ENCODE measurements at places on chromosomes 5 and 9. TPM values are rescaled to one million over a fixed set of nuclear protein-coding genes. Genes with fewer than 3 reads are reported as not detected.

FUBP3 gene
- 31.2 TPM for total RNA-seq

GRCh38 chr5:177489119-177489716 is 8.2 kb downstream of the PDLIM7 start:
- DNase-seq: no peak

RAD23B gene
- 50.7 TPM for total RNA-seq

DNA sequence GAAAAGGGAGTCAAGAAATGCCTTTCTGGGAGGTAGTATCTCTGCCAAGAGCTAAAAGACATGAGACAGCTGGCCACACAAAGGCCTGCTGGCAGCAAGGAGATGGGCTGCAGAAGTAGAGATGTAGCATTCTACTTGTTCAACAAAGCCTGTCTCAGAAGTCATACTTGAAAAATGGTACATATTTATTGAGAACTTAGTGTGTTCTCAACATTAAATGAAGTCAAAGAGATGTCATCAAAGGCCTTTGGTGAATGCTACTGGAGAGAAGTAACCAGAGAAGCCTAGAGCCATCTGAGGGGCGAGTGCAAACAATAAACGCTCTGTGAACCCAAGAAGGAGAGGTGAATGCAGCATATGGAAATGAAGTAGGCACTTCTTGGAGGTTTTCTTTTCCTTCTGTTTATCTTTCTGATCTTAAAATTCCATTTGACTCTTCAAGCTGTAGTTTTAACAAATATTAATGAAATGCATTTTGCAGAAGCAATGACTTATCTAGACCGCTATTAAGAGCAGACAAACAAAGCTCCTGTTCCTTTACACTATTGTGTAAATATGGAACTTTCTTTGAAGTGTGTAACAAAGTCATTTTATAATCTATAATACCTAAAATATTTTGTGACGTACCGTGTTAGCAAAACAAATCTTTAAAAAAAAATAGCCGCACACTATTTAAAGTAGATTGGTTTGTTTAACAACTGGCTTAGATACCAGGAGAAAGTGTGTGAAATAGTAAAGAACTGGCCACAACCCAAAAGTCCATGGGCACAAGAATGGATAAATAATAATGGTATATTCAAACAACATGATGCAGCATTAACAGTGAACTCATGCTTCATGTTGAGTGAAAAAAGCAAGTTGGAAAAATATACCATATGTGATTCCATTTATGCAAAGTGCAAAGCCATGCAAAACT is 70.2 kb downstream of the ZNF608 start:
- no peak for DNase-seq

DNA sequence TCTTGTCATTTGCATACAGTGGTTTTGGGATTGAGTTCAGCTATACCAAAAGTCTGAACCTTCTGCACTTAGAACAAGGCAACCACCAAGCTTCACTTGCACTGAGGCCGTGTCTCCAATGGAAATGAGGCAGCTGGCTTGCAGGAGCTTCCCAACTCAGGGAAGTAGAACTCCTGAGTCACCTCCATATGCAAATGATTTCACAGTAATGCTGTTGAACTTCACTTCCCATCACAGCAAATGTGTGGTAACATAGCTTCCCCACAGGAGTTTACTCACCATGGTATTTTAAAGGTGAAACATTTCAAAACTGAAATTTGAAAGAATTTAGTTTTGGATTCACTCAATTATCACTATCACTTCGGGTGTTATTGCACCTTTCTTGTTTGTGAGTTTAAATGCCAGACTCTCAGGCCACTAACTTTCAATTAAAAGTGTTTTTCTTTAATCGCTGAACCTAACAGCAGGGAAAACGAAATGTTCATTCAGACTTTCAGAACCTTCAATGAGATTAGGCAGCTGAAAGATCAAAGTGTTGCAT is 9.0 kb downstream of the CD274 start:
- DNase-seq: no peak

GRCh38 chr9:16729651-16730050 is 140.8 kb downstream of the BNC2 start:
- no peak for DNase-seq

- DNase-seq: no peak
Measured at GRCh38 chr9:123033352-123033751, at the start of gene GPR21. Gene GPR21, plus strand, starts transcription at chr9:123033667. Its CDS starts 900 bp downstream, at chr9:123034567.

DNA sequence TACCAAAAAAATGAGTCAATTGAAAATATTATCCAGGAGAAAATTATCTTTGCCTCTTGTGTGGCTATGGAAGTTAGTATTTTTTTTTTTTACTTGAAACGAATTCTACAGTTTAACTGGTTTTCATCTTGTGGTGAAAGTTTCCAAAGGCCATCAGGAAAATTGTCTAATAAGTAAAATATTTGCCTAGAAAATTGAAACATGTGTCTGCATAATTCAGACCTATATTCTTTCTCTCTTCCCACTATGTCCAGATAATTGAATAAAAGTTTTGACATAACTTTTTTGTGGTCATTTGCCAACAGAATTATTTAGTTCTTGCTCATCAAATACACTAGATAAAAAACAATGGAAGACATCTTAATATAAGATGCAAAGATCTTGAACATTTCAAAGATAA is 321.5 kb upstream of the RPS23 start:
- DNase-seq: no peak

- DNase-seq: no peak
Measured at GRCh38 chr5:176528301-176528700, 8.9 kb downstream of the RNF44 start.

BTNL3 gene
- total RNA-seq: 122 TPM

WDR38 gene
- not detected for total RNA-seq

DNA sequence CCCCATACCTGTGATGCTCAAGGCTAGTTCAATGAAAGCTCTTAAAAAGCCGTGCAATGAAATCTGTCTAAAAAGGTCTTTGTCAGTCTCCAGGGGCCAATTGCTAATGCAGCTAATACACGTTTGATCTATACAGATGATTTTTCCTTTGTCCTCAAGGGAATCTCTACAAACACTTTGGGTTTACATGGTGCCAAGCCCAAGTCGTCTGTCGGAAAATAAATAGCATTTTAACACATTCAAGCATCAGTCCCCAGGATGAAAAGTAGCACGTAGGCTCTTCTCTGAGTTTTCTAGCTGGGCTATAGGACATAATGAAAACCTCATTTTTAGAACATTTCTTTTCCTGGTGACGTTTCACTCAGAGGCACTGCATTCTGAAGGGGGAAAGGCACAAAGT is 477.4 kb upstream of the WWC1 start:
- no peak for DNase-seq

- no peak for DNase-seq
Measured at GRCh38 chr5:149358868-149359495, 1.1 kb downstream of the PCYOX1L start.

- DNase-seq: no peak
Measured at GRCh38 chr9:95721061-95721531, 154.4 kb upstream of the ERCC6L2 start.

Data from Peyer's patch (tissue), 4 donors.